CD4-positive, alpha-beta T cell treated with Interleukin-6 for 4 hours (primary cell): ENCODE measurements at places on chromosomes 7 and 10.

GRCh38 chr10:23155169-23155568 lies 36.9 kb upstream of the PTF1A start:
- no peak for DNase-seq

DNA sequence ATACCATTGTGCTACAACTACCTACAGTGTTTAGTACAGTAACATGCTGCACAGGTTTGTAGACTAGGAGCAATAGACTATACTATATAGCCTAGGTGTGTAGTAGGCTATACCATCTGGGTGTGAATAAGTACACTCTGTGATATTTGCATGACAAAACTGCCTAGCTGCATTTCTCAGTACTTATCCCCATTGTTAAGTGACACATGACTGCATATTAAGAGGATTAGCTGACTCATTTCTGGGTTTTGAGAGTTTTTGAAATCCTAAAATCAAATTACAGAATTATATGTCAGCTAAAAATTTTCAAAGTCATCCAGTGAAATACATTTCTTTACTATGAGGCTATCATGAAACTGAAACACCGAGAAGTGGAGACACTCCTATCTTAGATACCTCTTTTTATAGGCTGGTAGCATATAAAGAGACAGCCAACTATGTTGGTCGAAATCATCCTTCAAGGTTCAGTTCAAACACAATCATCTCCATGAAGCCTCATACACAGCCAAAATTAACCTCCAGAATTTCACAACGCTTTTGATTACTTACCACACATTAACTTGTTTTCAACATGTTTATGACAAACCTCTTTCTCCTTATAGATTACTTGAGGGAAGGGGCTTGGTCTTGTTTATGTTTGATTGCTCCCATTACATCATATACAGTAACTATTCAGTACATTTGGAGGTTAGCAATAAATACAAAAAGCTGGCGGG lies 89.8 kb upstream of the ANK3 start:
- no peak for DNase-seq

- DNase-seq, result no peak
Observed at GRCh38 chr7:52749880-52750279, 285.6 kb upstream of the POM121L12 start.

- no peak for DNase-seq
Observed at GRCh38 chr10:57950442-57950974, 317.2 kb downstream of the IPMK start.

- DNase-seq, result no peak
Observed at GRCh38 chr7:54757711-54758110, 1.3 kb downstream of the SEC61G start.

GRCh38 chr7:1755783-1756625 lies 85.9 kb downstream of the ELFN1 start:
- DNase-seq, result no peak

DNA sequence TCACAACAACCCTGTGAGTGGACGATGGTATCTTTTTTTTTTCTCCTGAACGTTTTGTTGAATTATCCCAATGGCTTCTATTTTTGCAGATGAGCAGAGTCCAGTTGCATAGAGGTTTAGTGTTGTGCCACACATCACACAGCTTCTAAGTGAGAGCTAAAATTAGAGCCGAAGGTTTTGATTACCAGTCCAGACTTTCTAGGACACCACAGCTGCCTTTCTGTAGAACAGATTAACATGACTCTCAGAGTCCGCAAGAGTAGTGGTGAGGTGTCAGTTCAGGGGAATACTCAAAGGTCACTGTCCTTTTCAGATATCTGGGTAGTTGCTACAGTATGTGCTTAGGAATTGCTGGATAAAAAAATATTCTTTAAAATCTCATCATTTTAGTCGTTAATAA lies 13.8 kb downstream of the SGPL1 start:
- no peak for DNase-seq

GRCh38 chr7:81460250-81461045 lies 309.4 kb downstream of the HGF start:
- DNase-seq, result no peak

DNA sequence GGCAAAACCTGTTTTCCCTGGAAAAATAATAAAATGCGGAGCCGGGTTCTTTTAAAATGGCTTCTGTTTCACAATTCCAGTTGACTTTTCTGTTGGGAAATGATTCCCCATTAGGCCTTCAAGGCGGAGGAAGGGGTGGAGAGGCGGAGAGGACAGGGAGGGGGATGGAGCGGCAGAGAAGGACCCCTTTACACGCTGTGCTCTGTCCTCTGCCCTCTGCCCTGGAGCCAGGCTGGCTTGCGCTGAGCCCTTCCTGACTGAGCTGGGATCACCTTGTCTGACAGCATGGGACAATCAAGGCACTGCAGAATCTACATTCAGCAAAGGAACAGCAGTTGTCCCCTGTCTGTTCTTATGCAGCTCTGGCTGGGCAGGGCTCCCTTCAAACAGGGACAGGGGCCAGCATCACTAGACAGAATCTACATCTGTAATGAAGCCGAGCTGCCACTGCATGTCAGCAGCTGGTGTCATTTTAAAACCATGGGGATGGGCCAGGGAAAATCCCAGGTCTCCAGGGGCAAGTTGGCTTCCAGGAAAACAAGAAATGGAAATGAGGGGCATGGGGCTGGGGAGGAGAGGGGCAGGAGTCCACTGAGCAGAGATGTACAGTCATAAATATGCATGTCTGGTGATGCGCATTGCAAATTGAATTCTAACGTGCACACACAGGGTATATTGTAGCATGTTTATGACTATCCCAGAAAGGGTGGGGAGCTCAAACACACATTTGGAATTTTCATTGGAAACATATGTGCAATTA lies 120.0 kb downstream of the MKX start:
- DNase-seq, result no peak

DNA sequence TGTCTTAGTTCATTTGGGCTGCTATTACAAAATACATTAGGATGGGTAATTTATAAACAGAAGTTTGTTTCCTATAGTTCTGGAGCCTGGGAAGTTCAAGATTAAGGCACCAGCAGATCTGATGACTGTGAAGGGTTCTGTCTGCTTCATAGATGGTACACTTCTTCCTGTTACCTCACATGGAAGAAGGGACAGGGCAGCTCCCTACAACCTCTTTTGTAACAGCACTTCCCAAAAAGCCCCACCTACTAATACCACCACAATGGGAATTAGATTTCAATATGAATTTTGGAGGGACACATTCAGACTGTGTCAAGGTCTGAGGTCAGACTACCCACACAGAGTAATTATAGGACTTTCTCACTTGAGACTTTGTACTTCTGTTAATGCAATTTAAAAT lies 260.3 kb downstream of the ARHGAP12 start:
- no peak for DNase-seq

DNA sequence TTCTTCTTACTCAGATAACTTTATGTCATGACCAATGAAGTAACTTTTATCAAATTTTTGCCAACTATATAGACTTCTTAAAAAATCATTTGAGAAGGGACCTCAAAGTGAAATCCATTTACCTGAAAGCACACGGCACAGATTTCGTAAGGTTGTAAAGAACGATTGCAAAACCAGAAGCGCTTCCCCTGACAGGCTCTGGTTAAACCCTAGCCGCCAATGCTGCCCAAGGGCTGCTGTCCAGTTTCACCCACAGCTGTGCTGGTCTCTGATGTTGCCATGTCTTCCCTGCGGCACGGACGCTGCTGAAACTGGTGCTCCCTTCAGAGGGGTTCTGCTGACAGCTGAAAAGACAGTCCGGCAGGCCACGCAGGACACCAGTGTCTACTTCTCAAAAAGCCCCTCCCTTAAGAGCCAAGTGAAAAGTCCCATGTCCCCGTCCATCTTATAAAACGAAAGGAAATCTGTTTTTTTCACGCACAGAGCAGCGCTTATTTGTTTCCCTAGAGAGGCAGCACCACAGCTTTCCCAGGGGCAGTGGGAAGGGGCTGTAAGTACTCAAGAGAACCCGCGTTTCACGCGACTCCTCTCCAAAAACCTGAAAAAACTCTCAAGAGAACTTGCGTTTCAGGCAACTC lies 32.5 kb downstream of the GNA12 start:
- no peak for DNase-seq

GRCh38 chr7:105820363-105821066 lies 55.9 kb downstream of the ATXN7L1 start:
- DNase-seq, result no peak

- no peak for DNase-seq
Observed at GRCh38 chr10:110788620-110789385, 82.9 kb upstream of the PDCD4 start.

DNA sequence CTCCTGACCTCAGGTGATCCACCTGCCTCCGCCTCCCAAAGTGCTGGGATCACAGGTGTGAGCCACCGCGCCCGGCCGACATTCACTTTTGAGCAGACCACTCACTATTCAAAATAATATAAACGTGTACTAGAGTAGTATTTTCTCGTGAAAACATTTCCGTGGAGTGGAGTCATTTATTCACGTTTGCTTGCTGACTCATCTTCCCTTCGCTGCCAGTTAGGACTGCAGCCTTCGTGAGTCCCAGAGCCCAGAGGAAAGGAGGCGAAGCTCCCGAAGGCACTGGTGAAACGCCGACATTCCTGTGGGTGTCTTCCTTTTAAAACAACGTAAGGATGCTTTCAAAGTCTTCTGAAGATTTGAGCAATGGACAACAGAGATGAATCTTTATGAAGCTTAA lies 10.9 kb upstream of the INPP5A start:
- DNase-seq, result no peak

- no peak for DNase-seq
Observed at GRCh38 chr10:125107166-125107949, 53.0 kb downstream of the CTBP2 start.

DNA sequence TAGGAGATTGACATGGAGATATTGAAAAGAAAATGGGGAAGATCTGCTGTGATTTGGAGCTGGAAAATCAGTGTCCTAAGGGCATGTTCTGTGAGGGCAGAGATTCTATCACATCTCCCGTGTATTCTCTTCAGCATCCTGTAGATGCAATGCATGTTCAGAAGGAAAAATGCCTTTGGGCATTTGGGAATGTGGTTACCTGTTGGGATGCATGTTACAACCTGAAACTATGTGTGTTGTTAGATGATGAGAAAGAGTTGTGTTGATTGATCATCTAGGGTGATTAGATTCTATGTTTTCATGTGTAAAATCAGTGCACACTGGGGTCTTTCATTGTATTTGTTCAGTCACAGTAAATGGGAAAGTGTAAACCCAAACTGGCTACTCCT lies 14.7 kb downstream of the CUZD1 start:
- no peak for DNase-seq

DNA sequence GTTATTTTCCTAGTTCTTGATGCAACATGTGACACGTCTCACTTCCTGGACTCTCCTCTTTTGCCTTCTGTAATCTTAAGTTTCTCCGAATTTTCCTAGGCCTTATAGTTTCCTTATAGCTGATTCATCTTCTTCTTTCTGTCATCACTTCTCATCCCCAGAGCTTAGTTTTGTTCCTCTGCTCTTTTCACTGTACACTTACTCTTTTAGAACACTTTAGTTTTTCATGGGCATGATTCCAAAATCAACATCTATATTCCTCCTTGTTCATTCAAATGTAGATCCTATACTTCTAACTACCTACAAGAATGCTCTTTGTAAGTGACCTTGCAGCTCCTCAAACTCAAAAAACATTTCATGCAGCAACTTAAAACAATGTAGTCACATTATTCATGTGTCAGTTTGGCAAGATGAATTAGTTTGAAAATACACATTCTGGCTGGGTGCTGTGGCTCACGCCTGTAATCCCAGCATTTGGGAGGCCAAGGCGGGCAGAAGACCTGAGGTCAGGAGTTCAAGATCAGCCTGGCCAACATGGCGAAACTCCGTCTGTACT lies 13.1 kb upstream of the SLC26A3 start:
- DNase-seq, result no peak

DNA sequence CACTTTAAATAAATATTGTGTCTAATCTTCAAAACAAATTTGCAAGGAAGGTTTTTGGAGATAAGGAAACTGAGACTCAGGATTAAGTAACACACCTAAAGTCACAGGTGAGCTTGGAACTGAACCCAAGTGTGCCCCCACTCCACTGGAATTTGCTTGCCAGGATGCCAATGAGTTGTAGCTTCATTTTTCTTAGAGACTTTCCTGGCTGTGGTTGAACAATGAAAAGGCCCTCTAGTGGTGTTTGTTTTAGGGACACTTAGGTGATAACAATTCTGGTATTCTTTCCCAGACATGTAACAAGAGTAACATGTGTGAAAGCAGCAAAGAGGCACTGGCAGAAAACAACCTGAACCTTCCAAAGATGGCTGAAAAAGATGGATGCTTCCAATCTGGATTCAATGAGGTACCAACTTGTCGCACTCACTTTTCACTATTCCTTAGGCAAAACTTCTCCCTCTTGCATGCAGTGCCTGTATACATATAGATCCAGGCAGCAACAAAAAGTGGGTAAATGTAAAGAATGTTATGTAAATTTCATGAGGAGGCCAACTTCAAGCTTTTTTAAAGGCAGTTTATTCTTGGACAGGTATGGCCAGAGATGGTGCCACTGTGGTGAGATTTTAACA lies 1.5 kb downstream of the IL6 start:
- no peak for DNase-seq

- DNase-seq, result no peak
Observed at GRCh38 chr7:10815546-10815945, 158.1 kb upstream of the PHF14 start.

DNA sequence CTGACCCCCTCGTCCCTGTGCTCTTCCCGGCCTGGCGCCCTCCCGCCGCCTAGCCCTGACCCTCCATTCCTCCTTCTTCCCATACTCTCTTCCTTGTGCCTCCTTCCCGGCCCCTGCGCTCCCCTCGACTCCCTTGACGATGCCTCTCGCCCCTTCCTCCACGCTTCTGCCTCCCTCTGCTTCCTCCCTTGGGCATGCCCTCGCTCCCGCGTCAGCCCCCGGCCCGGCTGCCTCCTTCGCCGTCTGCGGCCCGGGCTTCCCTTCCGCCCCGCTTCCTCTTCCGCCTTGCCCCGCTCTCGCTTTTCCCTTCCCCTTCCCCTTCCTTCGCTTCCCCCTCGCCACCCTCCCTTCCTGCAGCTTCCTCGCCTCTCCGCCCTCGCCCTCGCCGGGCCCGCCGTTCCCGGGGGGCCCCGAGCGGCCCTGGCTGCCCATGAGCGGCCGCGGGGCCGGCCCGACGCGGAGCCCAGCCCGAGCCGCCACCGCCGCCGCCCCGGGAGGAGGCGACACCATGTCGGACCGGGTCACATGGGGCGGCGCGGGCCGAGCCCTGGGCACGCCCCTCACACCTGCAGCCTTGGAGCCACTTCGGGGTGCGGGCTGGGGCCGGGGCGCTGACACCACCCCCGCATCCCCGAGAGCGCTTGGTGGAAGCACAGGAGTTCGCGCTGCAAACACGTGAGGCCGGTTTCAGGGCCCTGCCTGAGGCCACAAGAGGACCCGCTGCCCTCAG lies at the start of gene FBXW4:
TSS of gene FBXW4 (minus strand) at position 497 of the 730 bp plus-strand sequence. CDS start at position 432, 65 bp downstream.
- DNase-seq, result peak; percentile 78
